T-cell (primary cell): ENCODE measurements at places on chromosomes 12 and 14.

- no peak for DNase-seq
Measured at GRCh38 chr12:21502872-21503271, 1.3 kb downstream of the GOLT1B start.

DNA sequence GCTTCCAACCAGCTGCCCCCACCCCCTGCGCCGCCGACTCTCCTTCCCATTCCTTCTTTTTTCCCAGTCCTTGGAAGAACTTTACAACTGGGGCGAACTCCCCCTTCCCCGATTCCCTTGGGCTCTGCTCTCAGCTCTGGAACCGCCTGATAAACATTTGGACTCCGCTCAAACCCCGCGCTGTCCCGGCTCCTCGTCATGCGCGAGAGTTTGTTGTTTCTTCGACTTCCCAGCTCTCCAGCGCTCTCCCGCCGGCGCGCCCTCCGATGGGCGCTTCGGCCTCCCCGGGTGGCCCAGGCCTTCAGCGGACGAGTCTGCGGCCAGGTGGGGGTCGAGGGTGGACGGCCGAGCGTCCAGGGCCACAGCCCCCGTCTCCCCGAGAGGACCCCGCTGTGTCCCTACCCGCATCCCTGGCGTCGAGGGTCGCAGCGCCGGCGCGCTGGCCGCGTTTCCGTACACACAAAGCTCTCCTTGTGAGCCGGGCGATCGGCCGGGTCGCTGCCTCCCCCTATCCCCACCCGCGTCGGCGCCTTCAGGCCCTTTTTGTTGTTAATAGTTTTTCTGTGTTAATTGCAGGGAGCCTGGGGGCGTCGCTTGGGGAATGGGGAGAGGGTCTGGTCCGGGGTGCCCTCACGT lies 847 bp downstream of the MMP14 start:
- no peak for DNase-seq

- DNase-seq, result no peak
Measured at GRCh38 chr12:12323118-12323517, 26.9 kb downstream of the MANSC1 start.

- DNase-seq, result no peak
Measured at GRCh38 chr12:124279846-124280360, 15.0 kb upstream of the RFLNA start.

DNA sequence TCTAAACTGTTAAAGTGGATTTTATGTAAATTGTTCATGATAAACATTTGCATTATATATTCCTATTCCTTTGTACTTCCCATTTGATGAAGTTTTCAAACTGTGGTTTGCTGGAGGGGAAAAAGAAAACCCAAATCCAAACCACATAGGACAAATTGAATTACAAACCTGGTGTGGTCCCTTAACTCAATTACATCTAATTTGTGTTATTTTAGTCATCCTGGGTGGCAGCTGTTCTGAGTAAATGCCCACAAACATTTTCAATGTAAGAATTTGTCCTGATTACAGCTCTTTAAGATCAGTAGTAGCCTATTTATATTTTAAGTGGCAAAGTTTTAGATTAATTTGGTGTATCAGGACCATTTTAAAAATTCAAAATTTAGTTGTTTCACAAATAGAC lies 153.9 kb downstream of the RAD51B start:
- no peak for DNase-seq
